ENCODE measurements at places on chromosomes 6 and 20. TPM values are rescaled to one million over a fixed set of nuclear protein-coding genes. Genes with fewer than 3 reads are reported as not detected.

The MUCL3 gene
- total RNA-seq, result 0.16 TPM

The PRSS35 gene
- total RNA-seq, result 2.0 TPM

The KIAA1586 gene
- 19.2 TPM for total RNA-seq

The ARFGEF3 gene
- 10.3 TPM for total RNA-seq

The TP53TG5 gene
- total RNA-seq, result 1.1 TPM

The PLAGL2 gene
- total RNA-seq, result 33.0 TPM

The PDE10A gene
- 27.8 TPM for total RNA-seq

The PACSIN1 gene
- total RNA-seq, result 7.3 TPM

The SLC35D3 gene
- total RNA-seq, result not detected

The PGC gene
- total RNA-seq, result not detected

The TMEM244 gene
- total RNA-seq, result not detected

The HAO1 gene
- total RNA-seq, result not detected

The CTSZ gene
- 53.2 TPM for total RNA-seq

The CDH4 gene
- total RNA-seq, result 1.5 TPM

The SLC26A8 gene
- total RNA-seq, result not detected
